ENCODE measurements at places on chromosomes 2 and 18.

GRCh38 chr2:214713080-214713830 lies 96.2 kb downstream of the BARD1 start:
- DNase-seq, result no peak

DNA sequence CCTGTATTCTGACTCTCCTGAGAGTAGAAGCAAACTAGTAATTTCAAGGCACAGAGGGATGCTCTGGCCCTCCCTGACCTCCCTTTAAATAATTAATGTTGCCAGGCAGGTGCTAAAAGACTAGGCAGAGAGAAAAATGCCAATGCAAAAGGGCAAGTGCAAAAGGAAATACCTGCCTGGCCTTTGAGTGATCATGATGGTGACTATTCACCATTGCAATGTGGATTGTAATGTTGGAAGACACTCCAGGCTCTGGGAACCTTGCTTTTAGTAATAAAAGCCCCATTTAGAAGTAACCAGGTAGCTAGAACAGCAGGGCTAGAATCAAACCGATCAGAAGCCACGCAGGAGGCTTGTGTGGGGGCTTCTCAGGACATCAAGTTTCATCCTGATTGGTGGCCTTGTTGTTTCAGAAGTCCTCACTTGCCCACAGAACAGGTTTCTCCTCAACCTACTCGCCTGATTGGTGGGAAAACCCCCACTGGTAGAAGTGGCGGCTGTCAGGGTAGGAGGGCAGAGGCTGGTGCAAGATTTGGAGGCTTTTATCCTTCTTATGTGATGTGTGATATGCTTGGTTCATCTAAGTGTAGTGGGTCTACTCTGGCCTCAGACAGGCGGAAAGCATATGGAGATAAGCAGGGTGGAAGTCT lies 16.0 kb upstream of the CHRNA1 start:
- no peak for DNase-seq

GRCh38 chr2:179532863-179533278 lies 268.2 kb upstream of the SESTD1 start:
- DNase-seq, result no peak

DNA sequence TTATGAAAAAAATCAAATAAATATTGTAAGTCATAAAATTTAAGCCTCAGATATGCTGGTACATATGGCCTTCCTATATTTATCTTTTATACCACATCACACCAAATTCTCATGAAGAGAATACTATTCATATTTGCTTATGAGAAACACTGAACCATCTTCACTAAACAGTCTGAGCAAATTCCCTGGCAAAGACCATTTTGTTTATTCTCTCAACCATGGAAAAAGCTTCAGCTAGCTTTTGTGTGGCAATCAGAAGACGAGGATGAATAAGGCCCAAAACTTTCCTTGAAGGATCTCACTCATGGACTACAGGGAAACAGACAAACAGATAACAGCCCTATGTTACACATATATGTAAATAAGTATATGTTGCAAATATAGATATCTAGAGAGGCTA lies 252.1 kb downstream of the TMX3 start:
- DNase-seq, result no peak

DNA sequence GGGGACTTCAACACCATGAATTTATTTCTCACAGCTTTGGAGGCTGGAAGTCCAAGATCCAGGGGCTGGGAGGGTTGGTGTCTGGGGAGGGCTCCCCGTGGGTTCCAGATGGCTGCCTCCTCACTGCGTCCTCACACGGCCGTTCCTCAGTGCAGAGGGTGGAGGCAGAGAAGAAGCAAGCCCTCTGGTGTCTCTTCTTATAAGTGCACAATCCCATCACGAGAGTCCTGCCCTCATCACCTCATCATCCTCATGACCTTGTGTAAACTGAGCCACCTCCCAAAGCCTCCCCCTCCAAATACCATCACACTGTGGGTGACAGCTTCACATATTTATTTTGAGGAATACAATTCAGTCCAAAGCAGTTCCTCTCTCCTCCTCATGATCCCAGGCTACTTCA lies 26.3 kb downstream of the TMEM163 start:
- DNase-seq, result no peak

DNA sequence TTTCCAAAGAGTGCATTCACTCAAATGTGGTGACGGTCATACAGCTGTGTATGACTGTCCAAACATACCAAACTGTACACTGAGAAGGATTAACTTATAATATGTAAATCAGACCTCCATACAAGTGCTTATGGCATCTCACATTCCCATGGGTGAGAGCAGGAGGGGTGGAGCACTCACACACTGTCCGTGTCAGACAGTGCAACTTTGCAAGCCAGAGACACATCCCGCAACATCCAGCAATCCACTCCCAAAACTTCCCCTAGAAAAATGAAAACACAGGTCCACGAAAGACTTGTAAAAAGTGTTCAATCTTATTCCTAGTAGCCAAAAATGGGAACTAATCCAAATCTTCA lies 36.4 kb downstream of the FAM168B start:
- DNase-seq, result peak; percentile 4

- no peak for DNase-seq
These were observed 38.1 kb downstream of the PIK3C3 start for GRCh38 chr18:41993151-41993550.

- no peak for DNase-seq
These were observed 265.7 kb downstream of the TWIST2 start for GRCh38 chr2:239113615-239114014.

- no peak for DNase-seq
These were observed 91.8 kb downstream of the MTCL1 start for GRCh38 chr18:8797206-8797605.

DNA sequence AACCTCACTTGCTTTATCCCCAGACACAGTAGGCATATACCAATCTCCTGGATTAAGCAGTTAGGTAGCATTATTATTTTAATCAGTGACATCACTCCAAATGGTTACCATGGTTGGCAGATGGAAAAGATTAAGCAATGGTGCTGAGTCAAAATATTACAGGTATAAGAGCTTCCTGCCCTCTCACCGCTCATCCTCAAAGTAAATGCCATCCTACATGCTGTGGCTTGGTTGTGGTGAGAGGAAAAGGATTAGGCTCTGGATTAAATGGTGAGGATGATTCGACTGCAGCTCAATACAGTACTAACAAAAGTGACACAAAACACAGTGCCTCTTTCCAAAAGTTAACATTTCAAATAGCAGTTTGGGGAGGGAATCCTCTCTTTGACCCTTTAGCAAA lies 108.9 kb upstream of the ACAA2 start:
- no peak for DNase-seq

GRCh38 chr2:29469516-29469915 lies 354.3 kb downstream of the CLIP4 start:
- peak; percentile 81 for DNase-seq

GRCh38 chr2:158772306-158773078 lies 22.6 kb upstream of the DAPL1 start:
- DNase-seq, result no peak

DNA sequence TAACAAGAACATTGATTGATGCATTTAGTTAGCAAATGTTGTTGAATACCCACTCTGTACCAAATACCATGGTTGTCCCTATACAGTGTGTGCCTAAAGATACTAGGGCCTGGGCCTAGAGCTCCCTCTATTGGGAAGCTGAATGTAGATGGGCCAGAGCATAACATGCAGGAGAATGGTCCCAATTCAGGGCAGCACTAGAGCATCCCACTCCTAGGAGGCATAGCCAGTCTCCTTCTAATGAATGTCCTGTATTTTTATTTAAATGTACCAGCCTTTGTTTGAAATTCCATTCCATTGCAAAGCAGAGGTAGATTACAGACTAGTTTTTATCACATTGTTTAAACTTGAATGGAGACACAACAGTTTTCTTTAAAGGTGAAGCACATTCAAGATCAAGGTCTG lies 90.6 kb downstream of the FEZ2 start:
- DNase-seq, result peak; percentile 73

DNA sequence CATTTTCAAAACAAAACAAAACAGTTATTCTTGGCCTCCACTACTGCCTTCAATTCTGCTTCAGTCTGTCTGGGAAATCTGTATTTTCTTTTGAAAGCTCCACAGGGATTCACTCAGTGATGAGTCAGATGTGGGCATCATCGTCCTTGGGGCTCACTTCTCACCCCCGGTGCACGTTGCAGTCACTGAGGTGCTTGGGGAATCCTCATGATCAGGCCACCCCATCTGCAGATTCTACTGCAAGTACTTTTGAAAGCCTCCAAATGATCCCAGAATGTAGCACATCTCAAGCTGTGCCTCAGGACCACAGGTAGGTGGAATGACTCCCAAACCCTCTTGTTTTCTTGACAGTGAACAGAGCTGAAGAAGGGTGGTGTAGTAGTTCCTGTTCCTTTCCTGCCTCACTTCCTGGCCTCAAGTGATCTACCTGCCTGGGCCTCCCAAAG lies 34.3 kb downstream of the LPIN2 start:
- DNase-seq, result peak; percentile 79

DNA sequence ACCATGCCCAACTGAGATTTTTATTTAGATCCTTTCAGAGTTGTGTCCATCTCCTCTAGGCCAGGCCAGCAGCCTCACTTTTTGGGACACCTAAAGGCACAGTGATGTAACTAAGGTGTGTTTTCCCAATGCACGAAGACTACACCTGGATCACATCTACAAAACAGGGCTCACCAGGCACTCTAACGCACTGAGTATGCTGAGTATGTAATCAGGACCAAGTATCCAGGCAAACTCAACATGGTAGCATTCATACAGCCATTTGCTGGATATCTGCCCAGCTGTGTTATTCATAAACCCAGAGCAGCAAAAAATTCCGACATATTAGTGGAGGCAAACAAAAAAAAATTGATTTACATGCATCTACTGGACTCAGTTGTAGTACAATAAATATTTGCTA lies 33.8 kb downstream of the LPIN2 start:
- DNase-seq, result peak; percentile 88

GRCh38 chr18:24268784-24269550 lies 128.7 kb downstream of the OSBPL1A start:
- no peak for DNase-seq

- no peak for DNase-seq
These were observed 589 bp upstream of the SGPP2 start for GRCh38 chr2:222423632-222424275.

GRCh38 chr2:16155766-16156165 lies 215.4 kb downstream of the MYCN start:
- no peak for DNase-seq

GRCh38 chr2:215375467-215375830 lies 60.4 kb downstream of the FN1 start:
- DNase-seq, result no peak

Data from fibroblast of upper back skin (primary cell).